Activated CD8-positive, alpha-beta T cell treated with anti-CD3 and anti-CD28 coated beads, Interleukin-2, amount 10 ng/mL, durations not matched to agents 7 days and 5 days (primary cell): ENCODE measurements at places on chromosomes 6 and 20. TPM values are rescaled to one million over a fixed set of nuclear protein-coding genes. Genes with fewer than 3 reads are reported as not detected.

ATP6V1G2 gene
- 2.5 TPM for total RNA-seq

GRCh38 chr6:8103726-8104125 lies 1.4 kb upstream of the EEF1E1 start:
- DNase-seq, result no peak

DNA sequence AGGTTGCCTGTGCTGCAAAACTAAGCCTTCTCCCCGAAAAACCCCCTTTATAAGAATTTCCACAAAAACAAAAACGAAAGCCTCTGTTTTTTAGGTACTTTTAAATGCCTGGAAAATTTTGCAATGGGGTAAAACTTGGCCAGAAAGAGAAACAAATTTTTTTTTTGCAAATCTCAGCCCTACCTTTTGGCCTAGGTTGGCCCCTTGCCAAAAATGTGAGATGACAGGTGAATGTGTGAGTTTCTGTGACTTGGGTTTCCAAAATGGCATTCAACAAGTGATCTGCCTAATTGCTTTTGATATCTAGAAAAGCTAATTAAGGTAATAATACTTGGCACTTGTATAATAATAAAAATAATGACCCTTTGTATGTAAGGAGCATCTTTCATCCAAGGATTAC lies 48.4 kb downstream of the MAFB start:
- no peak for DNase-seq

FOXF2 gene
- total RNA-seq, result not detected

DNA sequence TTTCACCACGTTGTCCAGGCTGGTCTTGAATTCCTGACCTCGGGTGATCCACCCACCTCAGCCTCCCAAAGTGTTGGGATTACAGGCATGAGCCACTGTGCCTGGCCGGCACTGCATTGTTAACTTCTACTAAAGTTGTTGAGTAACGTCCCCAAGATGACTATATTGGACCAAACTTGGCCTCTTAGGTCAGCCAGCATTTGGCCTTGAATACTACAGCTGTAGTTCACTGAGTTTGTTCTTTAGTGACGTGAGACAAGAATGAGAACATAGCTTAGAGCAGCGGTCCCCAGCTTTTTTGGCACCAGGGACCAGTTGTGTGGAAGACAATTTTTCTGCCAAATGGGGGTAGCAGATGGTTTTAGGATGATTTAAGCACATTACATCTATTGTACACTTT lies 237.1 kb downstream of the TBC1D7 start:
- DNase-seq, result no peak

- DNase-seq, result no peak
Measured at GRCh38 chr6:138538390-138539031, 39.2 kb upstream of the NHSL1 start.

DNA sequence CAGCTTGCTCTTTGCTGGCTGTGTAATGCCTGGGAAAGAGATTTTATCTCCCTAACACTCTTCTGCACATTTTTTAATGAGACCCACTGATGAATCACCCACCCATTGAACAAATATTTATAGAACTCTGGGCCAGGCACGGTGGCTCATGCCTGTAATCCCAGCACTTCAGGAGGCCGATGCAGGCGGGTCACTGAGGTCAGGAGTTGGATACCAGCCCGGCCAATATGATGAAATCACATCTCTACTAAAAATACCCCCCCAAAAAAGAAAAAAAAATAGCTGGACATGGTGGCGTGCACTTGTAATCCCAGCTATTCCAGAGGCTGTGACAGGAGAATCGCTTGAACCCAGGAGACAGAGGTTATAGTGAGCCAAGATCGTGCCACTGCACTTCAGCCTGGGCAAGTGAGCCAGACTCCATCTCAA lies 82.1 kb upstream of the SIRPA start:
- no peak for DNase-seq

DNA sequence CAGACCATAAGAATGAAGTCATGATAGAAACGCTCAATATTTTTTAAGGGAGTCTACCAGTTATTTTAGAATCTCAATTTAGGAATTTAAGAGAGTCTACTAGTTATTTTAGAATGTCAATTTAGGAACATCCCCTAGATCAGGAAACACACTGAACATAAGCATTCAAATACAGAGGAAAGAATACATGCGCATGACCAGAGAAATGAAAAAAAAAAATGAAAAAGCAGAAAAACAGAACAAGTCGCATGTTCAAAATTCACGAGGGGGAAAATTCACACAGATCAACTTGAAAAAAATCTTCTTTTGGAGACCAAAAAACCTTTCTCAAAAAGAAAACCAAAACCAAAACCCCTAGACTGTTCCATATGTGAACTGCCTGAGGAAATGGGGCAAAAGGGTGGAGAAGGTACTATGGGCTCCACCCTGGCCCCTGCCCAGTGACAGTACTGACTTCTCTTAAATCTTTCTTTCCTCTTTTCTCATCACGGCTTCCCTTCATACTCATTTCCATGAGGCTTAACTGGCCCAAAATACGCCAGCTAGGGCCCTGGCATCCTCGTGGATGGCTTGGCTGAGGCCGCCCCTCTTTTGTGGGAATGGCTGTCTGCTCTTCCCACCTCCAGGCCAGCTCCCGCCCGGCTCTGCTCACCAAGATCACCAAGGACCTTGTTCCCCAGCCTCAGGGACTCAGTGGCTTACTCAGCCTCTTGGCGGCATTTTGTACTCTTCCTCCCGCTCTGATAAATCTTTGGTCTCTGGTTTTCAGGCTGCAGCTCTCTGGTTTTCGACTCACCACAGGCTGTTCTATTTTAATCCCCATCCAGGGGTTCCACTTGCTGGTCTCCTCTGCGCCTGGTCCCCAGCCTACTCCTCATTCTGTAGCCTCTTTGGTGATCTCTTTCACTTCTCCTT lies 11.2 kb downstream of the ZBTB2 start:
- peak; percentile 50 for DNase-seq

DNA sequence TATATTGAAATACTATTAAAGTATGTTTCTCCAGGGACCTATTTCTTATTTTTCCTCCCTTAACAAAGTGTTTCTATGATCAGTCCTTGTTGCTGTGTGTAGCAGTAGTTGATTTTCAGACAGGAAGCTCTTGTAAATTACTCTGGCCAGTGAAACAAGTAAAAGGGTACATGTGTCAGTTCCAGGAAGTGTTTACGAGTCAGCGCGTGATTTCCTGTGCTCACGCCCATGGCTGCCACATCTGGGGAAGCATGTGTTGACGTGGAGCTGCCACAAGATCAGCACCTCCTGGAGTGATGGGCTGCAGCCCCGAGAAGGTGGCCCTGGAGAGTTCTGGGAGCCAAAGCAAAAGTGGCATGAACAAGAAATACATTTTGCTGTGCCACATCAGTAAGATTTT lies 38.6 kb upstream of the GGTLC1 start:
- peak; percentile 90 for DNase-seq

HMGA1 gene
- 300 TPM for total RNA-seq

CLDN20 gene
- not detected for total RNA-seq

- no peak for DNase-seq
Measured at GRCh38 chr20:34256629-34257124, 15.5 kb downstream of the ASIP start.

DNA sequence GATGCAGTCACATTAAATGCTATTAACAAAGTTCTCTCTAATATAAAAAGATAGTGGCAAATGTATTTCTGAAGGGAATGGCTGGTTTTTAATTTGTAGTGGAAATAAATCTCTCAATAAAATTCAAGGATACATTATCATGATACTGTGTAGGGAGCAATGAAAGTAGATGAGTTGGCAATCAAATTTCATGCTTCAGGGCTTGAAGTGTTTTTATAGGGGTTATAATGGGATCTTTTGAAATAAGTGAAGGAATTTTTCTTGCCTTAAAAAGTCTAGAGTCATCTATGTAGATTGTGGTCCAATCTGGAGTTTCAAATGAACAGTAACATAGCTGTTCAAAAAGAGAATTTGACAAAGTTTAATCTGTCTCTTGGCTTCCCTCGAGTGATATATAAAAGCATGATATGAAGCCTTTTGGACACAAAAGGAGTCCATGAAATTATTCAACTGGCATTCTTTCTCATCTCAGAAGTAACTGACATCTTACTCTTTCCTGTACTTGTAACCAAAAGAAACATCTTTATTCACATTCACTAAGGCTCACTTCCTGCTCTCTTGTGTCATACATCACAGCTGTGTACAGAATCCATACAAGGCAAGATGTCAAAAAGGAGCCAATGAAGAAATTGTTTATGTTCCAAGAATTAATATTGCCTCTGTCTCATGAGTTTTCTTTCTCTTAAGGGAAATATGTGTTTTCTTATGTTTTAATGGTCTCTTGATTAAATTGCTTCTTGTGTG lies 591.0 kb upstream of the GJE1 start:
- no peak for DNase-seq

DNA sequence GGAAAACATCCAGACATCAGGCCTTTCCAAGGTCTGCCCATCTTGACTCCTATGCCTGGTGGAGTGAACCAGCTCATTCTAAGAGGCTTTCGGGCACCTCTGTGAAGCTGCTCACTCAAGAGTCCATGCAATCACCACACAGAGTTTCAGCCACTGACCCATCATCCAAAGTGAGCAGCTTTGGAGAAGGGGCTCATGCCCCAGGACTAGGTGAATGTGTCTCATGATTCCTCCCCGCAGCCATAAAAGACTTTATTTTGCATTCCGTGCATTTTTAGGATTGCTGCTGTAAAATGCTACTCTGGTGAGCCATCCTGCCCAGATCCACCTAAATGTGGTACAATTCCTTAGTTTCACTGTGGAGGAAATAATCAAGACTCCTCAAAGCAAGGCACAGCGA lies 44.5 kb upstream of the EZR start:
- no peak for DNase-seq

TMX4 gene
- 24.9 TPM for total RNA-seq

- DNase-seq, result no peak
Measured at GRCh38 chr6:12363651-12364381, 73.7 kb downstream of the EDN1 start.

DNA sequence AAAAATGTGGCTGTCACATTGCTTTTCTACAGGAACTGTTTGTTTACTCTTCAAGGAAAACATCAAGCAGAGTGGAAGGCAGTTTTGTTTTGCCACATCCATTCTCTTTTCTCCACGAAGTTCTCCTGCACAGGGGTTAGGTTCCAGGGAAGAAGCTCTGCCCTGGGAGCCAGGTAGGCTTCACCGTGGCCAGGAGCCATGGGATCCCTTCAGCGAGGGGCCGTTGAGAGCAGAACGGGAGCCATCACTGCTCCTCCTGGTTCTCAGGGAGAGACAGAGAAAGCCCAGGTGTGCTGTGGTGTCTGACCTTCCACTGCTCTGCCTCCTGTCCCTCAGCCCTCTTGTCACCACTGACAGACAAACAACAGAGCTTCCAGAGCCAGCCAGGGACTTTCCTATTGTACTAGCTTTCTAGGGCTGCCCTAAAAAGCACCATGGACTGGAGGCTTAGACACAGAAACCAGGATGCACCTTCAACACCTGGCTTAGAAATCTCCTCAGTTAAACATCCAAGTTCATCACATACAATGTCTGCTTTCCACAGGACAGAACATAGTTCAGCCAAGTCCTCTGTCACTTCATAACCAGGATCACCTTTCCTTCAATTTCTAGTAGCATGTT lies 75.6 kb upstream of the SLC22A23 start:
- no peak for DNase-seq

GRCh38 chr6:43247114-43247999 lies 4.1 kb downstream of the TTBK1 start:
- peak; percentile 86 for DNase-seq

C6orf118 gene
- total RNA-seq, result not detected

GRCh38 chr6:51531623-51532022 lies 555.8 kb downstream of the PKHD1 start:
- no peak for DNase-seq

DNA sequence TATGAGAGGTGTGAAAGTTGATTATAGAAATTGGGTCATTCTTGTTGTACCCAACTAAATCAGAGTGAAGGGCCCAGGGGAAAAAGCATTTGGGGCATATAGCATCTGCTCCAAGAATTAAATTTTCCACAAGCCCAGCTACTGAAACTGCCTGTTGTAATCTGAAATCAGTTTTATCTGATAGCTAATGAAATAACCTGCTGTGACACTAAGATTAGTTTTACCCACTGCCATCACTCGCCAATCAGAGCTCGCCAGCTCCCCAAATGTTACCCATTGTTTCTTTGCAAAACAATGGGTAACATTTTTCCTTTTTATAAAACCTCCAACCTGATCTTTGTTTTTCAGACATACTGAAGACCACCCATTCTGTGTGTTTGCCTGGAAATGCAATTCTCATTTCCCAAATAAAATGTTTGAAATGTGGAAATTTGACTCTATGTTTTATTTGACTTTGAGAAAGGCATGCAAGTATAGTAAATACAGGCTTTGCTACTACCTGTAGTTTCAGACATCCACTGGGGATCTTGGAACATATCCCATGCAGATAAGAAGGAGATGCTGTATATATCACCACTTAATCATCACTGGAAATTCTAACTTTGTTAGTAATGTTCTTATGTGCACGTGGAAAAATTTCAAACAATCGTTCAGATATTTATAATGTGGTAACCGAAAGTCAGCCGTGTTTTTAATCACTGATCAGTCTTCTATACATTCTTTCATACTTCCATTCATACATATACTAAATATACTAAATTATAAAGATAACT lies 6.3 kb upstream of the AHI1 start:
- no peak for DNase-seq

OR12D3 gene
- not detected for total RNA-seq

OPRM1 gene
- not detected for total RNA-seq

DNMT3B gene
- total RNA-seq, result 10.0 TPM

DNA sequence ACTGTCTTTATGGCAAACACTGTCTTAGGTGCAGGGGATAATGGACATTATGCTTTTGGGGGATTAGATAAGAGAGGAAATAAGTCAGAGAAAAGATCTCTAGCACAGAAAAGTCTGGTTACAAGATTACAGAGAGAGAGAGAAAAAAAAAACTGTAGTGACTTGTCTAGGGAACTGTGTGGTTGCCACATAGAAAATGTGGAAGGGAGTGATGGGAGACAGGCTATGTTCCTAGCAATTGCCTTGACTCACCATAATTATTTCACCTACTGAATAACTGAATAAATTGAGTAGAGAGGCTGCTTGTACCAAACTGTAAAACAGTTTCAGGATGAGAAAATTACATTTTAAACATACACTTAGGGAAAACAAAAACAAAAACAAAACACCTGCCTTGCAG lies 229.7 kb downstream of the LAMA2 start:
- no peak for DNase-seq

GRCh38 chr20:56582542-56582941 lies 46.6 kb upstream of the TFAP2C start:
- no peak for DNase-seq

BCAS1 gene
- total RNA-seq, result not detected

GRCh38 chr20:45957021-45957941 lies 14.7 kb downstream of the ZNF335 start:
- DNase-seq, result no peak

- no peak for DNase-seq
Measured at GRCh38 chr20:37757550-37757949, 63.7 kb downstream of the CTNNBL1 start.
